ENCODE measurements at places on chromosomes 1 and 21.

DNA sequence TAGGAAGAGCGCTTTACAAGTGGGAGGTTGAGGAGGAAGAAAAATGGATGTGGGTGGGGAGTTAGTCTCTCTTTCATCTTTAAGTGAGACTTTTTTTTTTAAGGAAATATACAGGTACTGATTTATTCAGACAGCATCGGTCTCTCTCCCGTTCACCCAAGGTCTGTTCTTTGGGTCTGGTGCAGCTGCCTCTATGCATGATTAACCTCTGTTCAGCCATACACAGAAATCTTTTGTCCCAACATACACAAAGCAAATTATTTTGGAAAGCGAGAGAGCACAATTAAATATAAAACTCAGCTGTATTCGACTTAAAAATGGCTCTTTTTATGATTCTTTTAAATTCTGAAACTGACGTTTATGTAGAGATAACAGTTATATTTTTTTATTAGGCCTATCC lies 11.0 kb downstream of the PROX1 start:
- no peak for DNase-seq

GRCh38 chr1:177164380-177165068 lies at the start of gene ASTN1:
ASTN1 (minus strand) TSS chr1:177164712; CDS start chr1:177164676, 36 bp downstream.
- DNase-seq, result peak; percentile 78

DNA sequence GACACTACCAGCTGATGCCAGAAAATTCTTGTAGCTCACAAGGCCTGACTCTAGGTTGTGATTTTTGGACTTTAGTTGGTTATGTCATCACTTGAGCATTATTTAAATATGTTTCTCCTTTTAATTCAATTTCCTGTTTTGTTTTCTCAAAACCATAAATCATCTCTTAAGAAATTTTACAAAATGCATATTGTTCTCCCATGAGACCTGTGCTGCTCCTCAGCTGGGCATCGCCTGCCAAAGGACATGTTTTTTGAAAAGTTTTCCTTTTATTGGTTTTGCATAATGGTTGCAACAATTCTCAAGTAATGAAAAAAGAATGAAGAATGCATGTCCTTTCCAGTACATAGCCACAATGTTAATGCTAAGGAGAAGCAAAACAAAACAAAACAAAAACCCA lies 204.7 kb upstream of the LYPLAL1 start:
- DNase-seq, result no peak

DNA sequence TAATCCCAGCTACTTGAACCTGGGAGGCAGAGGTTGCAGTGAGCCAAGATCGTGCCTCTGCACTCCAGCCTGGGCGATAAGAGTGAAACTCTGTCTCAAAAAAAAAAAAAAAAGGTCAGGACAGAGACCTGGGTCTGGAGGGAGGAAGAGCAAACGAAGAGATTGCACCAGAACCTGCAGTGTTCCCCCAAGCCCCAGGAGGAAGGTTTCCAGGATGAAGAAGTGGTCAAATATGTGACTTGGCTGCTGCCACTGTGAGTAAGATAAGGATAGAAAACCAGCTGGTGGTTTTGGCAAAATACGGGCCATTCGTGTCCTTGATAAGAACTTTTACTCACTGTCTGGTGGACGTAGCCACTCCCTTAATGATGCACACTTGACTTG lies 42.2 kb downstream of the CLDN14 start:
- no peak for DNase-seq

- no peak for DNase-seq
Measured at GRCh38 chr1:234699795-234700665, 90.1 kb upstream of the IRF2BP2 start.

DNA sequence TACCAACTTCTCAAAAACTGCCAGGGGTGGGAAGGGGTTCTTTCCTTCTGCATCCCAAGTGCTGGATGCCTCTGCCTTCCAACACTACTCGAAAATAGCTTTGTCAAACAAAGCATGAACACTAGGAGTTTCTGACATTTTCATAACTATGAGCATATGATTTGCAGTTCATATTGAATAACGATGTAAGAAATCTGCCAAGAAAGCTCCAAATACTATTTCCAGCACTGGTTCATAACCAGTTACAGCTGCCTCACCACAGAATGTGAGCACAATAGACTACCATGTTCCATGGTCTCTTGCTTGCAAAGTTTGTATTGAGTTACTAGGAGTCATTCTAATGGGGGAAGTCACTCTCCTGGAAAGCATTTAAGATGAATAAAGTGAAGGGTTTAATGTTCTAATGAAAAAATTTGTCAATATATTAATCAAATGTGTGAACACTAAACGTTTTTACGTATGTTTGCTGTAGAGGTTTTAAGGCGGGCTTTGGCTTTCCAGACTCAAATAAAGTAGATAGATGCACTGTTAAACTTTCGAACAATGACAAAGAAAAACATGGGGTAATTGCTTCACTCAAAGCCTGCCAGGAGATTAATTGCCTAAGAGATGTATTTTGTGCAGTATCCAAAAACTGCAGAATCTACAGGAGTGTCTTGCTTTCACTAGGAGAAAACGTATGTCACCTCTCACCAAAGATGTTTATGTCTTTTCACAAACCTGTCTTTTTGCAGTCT lies 78.6 kb upstream of the UBE2U start:
- no peak for DNase-seq

- DNase-seq, result no peak
Measured at GRCh38 chr1:178019622-178020021, 49.8 kb upstream of the SEC16B start.

- no peak for DNase-seq
Measured at GRCh38 chr1:29549001-29549400, 312.7 kb downstream of the PTPRU start.

- peak; percentile 64 for DNase-seq
Measured at GRCh38 chr1:205325334-205325884, 3.9 kb upstream of the NUAK2 start.

DNA sequence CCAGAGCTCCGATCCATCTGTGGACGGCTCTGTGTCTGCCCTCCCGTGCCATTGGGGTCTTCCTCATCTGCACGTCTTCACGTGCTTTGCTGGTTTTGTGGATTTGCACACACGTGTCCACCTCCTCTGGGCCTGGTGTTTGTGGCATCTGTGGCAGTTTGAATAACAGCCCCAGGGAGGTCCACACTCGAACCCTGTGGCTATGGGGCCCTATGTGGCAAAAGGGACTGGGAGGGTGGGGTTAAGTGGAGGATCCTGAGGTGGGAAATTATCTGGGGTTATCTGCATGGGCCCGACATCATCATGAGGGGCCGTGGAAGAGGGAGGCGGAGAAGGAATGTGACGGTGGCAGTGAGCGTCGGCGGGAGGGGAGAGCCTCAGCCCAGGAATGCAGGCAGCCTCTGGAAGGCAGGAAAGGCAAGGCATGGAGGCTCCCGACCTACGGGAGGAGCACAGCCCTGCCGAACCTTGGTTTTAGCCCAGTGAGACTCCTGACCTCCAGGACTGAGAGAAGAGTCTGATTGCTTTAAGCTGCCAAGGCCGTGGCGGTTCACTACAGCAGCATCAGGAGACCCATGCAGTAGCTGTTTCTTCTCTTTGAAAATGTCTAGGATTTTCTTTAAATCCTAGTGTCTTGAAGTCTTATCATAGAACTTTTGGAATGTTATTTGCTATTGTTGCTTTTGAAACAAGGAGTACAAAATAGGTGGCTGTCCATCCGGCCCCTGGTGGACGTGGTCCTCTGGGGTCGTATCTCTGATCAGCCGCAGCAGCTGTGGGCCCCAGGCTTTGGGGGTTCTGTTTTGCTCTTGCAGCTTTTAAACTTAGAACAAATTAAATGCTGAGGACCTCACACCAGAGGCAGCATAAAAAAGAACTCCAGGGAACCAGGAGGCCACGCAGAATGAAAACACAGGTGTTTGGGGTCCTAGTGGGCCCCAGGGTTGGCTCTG lies 40.0 kb upstream of the LRRC3 start:
- DNase-seq, result no peak

DNA sequence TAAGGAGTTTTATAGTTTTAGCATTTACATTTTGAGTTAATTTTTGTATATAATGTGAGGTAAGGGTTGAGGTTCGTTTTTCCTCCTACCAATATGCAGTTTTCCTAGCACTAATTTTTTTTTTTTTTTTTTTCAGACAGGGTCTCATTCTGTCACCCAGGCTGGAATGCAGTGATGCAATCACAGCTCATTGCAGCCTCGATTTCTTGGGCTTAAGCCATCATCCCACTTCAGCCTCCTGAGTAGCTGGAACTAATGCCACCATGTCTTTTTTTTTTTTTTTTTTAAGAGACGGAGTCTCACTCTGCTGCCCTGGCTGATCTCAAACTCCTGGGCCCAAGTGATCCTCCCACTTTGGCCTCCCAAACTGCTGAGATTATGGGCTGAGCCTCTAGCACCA lies 2.5 kb upstream of the UBASH3A start:
- no peak for DNase-seq

DNA sequence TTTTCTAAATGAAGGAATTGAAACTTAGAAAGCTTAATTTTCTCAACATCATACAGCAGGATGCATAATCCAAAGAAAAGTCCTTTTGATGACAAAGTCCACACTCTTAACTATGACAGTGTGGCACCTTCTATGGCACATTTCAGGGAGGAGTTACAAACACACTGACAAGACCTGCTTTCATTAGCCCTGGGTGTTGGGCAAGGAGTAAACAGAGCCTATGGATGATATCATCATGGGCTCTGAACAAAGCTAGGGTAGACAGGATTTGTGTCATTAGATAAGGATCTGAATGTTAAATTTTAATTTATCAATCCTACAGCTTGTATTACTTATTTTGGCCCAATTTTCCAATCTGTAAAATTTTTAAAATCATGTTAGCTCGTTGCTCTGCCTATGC lies 62.6 kb upstream of the DENND1B start:
- no peak for DNase-seq

All from iPS-NIHi11 (cell line).